ENCODE measurements at places on chromosomes 5 and 9.
A peak's percentile ranks its signal among the peaks of the same experiment; 100 is the strongest.

GRCh38 chr9:124559871-124560270, 52.7 kb upstream of the NR5A1 start:
- no peak for DNase-seq

GRCh38 chr5:137461391-137462264, 37.5 kb downstream of the SPOCK1 start:
- no peak for DNase-seq

- no peak for DNase-seq
Measured at GRCh38 chr5:123819386-123819785, 307.4 kb downstream of the CSNK1G3 start.

DNA sequence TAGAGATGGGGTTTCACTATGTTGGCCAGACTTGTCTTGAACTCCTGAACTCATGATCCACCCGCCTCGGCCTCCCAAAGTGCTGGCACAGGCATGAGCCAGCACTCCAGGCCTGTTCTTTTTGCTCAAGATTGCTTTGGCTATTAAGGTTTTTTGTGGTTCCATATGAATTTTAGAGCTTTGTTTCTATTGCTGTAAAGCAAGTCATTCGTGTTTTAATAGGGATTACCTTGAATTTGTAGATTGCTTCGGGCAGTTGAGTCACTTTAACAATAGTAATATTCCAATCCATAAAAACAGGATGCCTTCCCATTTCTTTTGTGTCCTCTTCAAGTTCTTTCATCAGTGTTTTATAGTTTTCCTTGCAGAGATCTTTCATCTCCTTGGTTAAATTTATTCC, 22.1 kb downstream of the C6 start:
- no peak for DNase-seq

- peak; percentile 59 for DNase-seq
Measured at GRCh38 chr5:140038373-140038957, 4.6 kb downstream of the NRG2 start.

DNA sequence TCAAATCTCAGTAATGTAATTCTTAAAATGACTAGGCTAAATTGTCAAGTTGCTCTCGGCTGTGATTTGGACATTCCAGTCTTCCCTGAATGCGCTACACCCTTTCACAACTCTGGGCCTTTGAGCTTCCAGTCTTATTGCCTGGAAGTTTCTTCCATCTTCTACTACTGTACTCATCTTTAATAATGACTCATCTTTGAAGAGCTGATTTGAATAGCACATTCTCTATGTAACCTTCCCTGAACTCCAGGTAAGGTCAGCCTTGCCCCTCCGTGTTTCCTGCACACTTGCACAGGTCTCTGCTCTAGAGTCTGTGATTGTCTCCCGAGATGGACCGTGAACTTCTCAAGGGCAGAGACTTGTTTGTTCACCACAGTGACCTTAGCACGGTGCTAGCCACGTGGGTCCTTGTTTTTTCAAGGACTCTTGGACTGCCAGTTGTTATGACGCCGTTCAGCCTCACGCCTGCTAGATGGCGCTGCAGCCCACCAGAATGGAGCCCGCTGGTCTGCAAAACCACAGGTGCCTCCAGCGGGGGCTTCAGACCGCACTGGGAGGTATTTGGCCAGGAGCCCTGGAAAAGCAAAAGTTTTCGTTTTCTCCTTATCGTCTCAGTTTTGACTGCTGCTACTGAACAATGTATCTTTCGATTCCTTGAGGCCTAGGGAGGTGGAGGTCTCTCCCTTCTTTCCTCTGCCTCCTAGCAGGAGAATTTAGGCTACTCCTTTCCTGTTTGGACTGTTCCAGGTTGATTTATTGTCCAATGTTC, 44.4 kb downstream of the SEC61B start:
- peak; percentile 38 for DNase-seq

DNA sequence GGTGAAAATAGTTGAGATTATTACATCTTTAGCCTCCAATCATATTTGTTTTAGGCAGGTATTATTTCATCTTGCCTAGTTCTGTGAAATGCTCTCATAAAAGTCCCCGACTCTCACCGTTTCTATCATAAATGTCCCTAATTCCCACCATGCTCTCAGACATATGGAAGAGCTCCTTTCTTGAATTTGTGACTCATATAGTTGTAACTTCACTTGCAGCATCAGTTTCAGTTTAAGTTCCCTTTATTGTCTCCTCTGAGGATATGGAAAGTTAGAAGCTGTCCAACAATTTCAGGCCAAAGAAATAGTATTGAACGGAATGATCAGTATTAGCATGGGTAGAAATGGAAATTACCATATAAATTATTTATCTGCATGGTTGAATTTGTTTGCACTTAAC, 187.5 kb upstream of the NR4A3 start:
- no peak for DNase-seq

- DNase-seq, result no peak
Measured at GRCh38 chr5:152439791-152440190, 34.7 kb upstream of the NMUR2 start.

DNA sequence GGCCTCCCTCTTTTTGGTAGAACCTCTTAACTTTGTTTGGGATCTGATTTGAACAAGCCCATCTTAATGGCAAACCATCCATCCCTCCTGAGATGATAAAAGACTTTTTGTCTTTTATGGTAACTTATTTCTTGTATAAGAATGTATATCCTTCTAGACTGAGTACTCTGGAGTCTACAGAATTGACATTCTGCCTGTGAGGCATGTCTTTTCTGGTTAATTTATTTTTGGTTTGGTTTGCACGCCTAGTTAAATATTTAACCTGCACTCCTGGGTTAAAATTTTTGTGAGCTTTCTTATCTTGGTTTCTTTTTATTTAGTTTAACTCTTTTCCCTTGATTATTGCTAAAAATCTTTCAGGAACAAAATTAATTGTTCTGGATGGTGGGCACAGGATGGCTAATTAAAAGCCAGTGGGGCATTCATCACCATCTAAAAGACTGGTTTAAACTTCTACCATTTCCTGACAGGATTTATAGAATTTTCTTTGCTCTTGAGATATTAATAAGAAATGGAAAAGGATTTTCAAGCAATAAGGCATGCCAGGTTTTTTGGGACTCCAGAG, 50.3 kb downstream of the PHAX start:
- DNase-seq, result no peak

- DNase-seq, result no peak
Measured at GRCh38 chr9:512555-513272, 298.0 kb downstream of the DOCK8 start.

DNA sequence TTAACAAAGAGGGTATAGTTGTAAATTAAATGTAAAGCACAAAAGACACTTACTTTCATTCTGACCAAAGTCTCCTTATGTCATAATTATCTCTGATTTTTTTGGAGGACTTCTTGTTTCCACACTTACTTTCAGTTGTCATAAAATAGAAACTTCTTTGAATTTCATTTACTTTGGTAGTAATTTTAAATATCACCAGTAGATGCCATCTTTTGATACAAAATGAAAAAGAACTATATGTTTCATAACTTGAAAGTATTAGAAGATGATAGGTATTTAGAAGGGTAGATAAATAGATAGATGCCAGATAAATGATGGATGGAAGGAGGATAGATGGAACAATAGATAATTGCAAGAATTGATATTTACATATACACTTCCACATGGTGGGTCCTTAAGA, 1865.3 kb upstream of the CDH9 start:
- DNase-seq, result no peak

DNA sequence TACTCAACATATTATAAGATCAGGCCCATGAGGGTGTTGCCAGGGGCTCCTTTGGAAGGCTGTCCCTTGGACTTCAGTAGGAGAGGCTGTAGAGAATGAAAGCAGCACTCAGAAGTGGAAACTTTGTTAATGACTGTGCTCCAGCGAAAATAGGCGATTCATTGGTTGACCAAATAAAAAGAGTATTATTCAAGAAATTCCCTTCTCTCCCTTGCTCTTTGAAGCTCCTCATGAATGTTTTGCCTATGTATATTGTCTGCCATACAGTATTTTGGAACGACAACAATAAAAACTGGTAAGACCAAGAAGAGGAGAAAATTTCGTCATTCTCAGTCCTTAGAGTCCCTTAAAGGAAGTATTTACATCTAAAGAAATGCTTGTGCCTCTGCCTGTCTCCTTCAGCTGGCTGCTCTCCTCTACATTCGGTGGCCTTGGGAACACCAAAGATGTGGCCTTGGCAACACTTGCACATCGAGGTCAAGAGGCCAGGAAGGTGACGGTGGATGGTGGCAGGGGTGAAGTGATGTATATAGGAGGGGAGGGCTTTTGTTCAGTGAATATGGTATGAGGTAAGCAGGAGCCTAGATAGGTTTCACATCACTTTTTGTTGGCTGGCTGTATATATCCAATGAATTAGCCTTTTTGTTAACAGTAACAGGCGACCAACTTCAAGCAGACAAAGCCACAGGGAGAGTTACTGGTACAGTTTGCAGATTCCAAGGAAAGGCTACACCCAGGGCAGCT, 95.0 kb upstream of the ACTBL2 start:
- no peak for DNase-seq

- peak; percentile 54 for DNase-seq
Measured at GRCh38 chr9:15416880-15417279, 5.8 kb upstream of the SNAPC3 start.

DNA sequence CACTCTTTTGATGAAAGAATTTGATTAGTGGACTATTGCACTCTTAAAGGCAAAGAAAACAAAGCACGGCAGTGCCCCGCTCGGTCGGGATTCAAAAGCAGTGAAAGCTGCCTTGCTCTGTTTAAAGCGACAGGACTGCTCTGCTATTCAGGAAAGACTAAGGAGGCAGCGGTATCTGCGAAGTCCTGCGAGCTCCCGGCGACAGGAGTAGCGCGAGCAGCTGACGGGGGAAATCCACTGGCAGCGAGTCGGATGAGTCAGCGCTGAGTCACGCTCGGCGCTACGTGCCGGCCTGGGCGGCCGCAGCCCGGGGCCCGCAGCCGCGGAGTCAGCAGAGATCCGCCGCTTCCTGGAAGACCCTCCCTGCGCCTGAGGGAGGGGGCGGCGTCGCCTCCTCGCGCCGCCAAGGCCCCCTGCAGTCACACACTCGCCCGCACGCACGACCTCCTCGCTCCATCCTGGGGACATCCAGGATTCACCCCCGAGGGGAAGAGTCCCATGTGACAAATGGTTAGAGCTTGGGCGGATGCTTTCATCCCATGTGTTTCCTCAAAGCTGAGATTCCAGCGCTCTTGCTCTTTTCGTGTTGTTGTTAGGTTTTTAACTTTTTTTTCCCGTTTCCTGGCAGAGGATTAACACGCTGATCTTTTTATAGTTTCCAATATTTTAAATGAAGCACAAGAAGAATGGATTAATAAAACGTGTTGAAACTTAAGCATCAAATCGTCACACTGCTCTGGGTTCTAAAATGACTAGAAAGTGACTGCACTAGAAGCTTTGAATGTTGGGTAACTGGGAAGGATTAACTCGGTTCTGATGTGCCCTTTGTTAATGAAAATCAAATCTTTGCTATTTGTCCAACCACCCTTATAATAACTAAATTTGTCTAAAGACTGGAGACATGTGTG, 102.5 kb downstream of the ARRDC3 start:
- peak; percentile 89 for DNase-seq

DNA sequence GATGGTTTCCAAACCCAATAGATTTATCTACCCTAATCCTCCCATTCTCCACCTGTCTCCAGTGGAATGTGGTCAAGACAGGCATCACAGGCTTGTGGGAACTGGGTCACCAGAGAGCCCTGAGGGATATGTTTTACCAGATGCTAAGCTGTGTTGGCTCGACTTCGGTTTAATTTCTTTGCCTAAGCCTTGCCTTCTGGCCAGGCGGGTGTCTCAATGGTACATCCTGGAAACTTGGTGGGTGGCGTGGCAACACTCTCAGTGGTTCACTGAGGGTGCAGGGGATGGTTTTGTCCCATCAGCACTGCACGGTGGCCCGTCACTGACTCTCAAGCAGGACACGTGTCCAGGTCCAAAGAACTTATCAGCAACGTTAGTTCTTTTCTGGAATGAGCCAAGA, 192.2 kb downstream of the TENT4A start:
- DNase-seq, result no peak

- peak; percentile 85 for DNase-seq
Measured at GRCh38 chr5:149434162-149435014, 55.3 kb upstream of the IL17B start.

- DNase-seq, result no peak
Measured at GRCh38 chr9:97855899-97856298, 2.9 kb downstream of the FOXE1 start.

GRCh38 chr5:142689081-142689480, 3.2 kb upstream of the FGF1 start:
- DNase-seq, result no peak

DNA sequence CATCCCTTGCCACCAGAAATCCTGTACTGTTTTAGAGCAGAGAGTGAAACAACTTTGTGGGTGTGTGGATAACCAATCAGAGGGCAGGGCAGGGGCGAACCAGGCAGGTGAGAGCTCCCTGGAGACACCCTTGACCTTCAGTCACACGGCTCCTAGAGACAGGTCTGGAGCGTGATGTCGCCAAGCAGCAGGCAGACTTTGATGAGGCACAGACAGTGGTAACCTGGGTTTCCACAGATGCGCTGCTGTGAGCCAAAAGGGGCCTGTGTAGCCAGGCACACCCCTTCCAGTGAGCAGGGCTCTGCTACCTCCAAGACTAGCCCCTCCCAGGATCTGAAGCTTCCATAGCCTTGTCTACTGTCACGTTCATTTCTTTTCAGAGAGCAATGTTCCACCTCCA, 317.8 kb upstream of the ADCY2 start:
- no peak for DNase-seq

DNA sequence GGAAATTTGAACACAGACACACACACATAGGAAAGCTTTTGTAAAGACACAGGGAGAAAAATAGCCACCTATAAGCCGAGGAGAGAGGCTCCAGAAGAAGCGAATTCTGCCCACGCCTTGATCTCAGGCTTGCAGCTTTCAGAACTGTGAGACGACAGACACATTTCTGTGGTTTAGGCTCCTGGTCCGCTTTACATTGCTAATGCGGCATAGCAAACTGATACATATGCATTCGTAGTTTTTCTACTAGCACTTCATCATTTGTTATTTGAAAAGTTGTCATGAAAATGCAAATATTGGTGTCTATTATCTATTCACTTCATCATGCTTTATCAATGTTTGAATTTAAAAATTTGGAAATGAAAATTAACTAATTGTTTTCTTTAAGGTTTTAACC, 674.9 kb downstream of the SEMA5A start:
- no peak for DNase-seq

DNA sequence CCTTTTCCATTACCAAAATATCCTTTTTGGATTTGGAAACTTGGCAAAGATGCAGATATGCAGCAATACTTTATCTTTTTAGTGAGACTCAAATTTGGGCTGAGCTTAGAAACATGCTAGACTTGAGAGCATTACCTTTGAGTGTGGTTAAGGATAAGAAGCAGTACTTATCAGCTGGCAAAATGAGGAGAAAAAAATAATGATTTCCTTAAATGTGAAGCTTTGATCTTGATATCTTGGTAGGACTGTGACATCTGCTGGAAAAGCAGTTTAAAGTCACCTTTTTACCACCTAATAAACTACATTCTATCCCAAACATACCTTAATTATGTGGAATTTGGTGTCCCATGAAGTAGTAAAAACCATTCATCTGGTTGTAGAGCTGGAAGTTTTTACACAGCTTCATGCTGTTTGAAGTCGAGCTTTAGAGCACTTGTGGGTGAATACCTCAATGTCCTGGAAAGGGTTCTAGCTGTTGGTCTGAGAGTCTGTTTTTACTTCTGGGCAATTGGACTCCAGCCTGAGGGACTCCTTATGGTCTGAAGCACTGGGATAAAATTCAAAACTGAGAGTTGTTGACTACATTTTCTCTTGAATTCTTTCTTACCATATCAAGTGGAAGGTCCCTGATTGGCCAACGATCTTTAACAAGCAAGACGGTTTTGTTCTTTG, 53.4 kb downstream of the LRRC70 start:
- no peak for DNase-seq

GRCh38 chr5:122153230-122153629, 23.9 kb downstream of the ZNF474 start:
- DNase-seq, result no peak

Measured in hepatic stellate cell (primary cell).